ENCODE measurements at places on chromosomes 2 and 18.

GRCh38 chr2:147910990-147911473, 66.2 kb downstream of the ACVR2A start:
- peak; percentile 70 for DNase-seq

DNA sequence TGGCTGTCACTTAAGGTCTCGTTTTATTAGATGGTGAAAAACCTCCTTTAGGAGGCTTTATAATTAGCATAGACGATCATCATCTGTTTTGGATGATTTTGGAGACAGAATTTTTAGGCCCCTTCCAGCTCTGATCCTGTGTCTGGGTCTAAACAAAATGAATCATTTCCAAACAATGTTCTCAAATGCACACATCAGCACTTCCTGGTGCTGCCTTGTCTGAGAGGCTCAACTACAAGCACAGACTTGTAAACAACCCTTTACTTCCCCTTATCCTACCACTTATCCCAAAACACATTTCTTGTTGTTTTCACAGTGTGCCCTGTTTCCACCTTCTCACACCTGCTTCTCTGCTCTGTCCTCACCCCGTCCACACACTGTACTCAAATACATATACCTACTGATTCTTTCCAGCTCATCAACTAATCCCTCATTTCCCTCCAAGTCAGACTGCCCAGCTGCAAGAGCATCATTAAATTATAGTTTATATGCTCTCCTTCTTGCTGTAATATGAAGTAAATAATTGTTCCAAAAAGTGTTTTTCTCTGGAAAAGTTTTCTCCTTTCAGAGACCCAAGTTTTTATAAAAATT, 71.2 kb upstream of the COL3A1 start:
- DNase-seq = no peak

GRCh38 chr18:23316988-23317387, 136.1 kb upstream of the RIOK3 start:
- DNase-seq = no peak

- DNase-seq = no peak
Observed at GRCh38 chr2:134173338-134174016, 80.4 kb upstream of the MGAT5 start.

DNA sequence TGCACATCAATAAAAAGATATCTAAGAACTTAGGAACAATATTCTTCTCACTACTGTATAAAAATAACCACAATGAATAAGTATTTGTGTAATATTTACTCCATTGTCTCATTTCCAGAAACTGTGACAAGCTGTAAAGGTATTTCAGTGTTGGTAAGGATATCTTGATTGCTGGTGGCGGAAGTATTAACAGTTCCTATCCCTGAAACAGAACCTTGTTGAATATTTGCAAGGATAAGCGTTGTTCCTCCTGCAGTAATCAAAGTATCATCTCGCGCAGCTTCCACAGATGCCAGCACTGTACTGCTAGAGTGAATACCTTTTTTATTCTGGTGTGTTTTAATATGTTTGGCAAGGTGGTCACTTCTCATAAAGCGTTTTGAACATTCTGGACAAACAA, 55.3 kb downstream of the SP3 start:
- DNase-seq = no peak

DNA sequence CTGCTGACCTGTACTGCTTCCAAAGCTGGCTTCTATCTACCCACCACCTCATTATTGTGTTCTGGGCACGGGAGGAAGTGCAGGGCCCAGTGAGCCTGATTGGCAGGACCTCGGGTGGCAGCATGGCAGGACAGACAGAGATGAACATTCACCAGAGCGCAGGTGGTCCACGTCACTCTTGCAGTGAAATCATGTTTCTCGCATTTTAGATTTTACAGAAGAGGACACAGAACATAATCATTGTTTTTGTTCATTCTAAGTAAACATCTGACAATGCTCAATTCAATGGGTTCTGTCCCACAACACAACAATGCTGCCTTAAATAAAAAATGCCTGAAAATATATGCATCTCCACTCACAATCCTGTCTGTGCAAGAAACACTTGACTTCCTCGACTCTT, 11.5 kb upstream of the BIN1 start:
- no peak for DNase-seq

DNA sequence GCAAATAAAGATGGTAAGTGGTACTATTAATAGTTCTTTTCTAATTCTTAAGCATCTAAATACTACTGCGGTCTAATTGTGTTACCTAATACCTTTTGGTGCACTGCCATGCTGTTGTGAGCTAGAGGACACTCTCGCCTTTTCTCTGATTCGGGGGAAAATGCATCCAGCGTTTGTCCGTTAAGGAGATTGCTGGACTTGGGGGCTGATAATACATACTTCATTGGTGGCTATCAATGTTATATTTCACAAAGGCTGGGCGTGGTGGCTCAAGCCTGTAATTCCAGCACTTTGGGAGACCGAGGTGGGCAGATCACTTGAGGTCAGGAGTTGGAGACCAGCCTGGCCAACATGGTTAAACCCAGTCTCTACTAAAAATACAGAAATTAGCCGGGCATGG, 141.7 kb upstream of the TWIST2 start:
- DNase-seq = no peak

DNA sequence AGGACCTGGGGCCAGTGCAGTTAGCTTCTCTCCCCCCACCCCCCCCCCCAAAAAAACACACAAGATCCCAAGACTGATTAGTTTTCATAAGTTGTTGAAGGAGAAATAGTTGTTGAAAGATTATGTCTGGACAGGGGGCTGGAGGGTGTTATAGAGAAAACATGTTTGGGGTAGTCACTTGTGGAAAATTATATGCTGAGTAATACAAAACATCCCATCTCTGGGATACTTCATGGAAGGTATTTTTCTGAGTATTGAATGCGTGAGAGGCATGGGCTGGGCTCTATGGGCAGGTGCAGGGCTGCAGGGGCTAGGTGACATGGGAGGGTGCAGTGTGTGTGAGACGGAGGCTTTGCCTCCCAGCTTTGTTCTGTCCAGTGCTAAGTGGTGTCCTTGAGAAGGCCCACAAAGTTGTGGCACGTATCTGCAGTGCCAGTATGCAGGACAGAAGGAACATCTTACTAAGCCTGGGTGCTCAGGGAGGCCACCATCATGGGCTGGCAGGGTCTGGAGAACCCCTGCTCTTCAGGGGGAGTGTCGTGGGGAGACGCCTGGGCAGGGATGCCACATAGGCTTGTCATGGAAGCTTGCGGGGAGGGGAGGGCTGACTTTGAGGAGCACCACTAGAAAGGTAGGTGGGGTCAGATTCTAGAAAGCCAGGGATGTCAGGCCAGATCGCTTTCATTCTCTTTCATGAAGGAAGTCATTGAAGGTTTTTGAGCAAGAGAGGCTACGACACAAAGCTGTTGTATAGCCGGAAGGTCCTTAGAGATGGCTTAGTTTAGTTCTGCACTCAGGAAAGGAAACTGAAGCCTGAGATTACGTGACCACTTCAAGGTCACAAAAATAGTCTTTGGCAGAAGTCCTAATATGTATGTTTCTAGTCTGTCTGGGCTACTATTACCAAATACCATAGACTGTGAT, 232.0 kb downstream of the LDLRAD4 start:
- peak; percentile 34 for DNase-seq

- no peak for DNase-seq
Observed at GRCh38 chr2:134771313-134771801, 52.6 kb upstream of the TMEM163 start.

DNA sequence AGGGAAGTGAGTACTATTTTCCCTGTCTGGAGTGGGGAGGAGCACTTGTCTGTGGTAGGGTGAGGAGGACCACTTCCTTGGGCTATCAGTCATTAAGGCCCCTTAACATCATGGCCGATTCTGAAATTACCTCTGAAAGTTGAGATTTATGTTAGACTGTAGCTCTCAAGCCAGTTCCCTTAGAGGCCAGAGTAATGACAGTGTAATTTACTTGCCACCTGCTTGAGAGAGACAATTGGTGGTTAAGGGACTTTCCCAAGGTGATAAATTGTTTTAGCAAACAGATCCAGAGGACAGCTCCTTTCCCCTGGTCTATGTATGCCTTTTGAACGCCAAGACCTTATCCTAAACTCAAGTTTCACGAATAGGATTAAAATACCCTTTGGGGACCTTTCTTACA, 56.1 kb downstream of the NEDD4L start:
- no peak for DNase-seq

DNA sequence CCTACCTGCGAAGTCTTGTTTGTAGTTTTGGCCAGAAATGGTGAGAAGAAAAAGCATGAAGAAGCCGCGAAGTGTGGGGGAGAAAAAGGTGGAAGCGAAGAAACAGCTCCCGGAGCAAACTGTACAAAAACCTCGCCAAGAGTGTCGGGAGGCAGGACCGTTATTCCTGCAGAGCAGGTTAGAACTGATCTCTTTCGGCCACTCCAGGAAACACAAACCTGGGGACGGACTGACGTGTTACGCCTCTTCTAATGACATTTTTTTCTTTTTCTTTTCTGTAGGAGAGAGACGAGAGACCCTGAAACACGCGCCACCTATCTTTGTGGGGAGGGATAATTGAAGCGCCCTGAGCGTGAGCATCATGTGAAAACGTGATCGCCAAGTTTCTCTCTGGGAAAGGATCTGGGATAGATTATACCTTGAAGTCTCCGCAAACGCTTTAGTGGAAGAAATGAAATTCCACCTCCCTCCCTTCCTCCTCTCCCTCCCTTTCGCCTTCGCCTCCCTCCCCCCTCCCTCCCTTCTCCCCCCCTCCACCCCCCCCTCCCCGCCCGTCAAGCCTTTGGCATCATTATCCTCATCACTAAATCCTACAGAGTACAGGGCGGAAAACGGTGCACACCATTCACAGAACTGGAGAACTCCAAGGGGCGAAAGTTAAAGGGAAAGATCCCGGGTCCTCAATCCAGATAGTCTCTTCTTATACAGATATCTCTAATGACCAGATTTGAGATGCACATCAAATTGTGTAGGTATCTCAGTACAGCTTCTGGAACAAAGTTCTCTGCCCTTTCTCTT, at the start of gene ZEB2:
Gene ZEB2 (minus strand): TSS at position 186 of the 798 bp plus-strand sequence. CDS start 2,769 bp downstream, outside the sequence.
- DNase-seq = peak; percentile 80
